ENCODE measurements at places on chromosomes 5 and 9.

- DNase-seq, result peak; percentile 9
These were observed 159.6 kb upstream of the TBCA start for GRCh38 chr5:77935506-77936364.

DNA sequence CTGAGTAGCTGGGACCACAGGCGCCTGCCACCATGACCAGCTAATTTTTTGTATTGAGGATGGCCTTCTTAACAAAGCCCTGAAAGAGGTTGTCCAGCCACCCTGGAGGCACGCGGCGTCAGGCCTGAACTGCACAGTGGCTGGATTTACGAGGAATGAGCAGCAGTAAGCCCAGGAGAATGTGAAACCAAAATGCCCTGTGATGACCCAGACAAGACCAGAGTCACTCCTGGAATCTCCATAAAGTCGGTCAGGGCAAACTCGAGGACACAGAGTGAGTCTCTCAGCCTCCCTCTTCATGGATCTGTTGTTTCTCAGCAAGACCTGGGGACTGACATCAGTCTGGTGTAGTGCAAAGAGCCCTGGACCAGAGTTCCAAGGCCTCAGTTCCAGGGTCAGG, 53.2 kb upstream of the C5orf58 start:
- DNase-seq, result no peak

DNA sequence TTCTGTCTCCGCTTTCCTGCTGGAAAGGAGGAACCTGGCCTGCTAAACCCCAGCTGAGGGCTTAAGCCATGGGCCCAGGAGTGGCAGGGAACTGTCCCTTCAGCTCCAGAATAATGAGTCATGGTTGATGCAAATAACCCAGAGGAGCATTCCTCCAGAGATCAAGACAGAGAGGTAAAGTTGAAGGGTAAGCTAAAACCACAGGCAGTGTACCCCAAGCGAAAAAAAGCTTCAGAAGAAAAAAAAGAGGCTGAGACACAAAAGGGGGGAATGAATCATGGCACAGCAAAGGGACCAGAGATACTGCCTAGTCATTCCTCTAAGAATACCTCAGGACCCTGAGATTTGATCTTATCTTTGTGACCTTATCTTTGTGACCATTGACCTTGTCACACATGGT, 199.5 kb upstream of the TAS2R1 start:
- DNase-seq, result no peak

- no peak for DNase-seq
These were observed 492.2 kb downstream of the NR2F1-AS1 start for GRCh38 chr5:93088592-93089389.

DNA sequence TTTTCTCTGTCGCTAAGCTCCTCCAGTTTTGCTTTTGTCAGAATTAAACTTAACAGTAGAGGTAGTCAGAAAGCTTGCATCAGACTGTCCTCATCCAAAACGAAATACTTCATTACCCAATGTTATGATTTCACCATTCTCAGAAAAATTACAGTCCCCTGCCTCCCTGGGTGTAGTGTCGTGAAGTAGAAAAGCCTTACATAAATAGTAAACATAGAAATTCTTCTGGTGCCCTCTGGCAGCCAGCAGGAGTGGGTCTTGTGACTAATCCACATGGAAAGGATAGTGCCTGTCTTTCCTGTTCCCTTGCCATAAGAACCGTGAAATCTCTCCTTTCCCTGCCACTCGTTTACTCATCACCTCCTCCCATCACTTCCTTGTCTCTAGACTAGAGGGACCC, 230.6 kb downstream of the GNA14 start:
- DNase-seq, result no peak

- peak; percentile 80 for DNase-seq
These were observed 39.6 kb downstream of the SFXN1 start for GRCh38 chr5:175517824-175518450.

DNA sequence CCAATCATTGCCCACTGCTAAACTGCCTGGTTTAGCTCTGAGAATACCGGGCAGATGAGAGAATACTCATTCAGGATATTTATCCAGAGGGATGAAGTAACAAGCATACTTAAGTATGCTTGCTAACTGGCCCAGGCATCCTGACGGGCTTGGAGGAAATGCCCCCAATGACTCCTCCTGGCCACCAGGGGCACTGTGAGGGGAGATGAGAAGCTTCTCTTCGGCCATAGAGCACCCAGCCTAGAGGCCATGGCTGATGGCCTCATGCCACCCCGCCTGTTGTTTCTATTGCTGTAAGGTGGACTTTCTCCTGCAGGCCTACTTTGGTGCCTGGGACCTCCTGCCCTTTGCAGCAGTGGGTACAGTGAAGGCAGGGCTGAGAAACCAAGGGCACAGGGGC, 134.5 kb upstream of the FSTL4 start:
- DNase-seq, result peak; percentile 10

DNA sequence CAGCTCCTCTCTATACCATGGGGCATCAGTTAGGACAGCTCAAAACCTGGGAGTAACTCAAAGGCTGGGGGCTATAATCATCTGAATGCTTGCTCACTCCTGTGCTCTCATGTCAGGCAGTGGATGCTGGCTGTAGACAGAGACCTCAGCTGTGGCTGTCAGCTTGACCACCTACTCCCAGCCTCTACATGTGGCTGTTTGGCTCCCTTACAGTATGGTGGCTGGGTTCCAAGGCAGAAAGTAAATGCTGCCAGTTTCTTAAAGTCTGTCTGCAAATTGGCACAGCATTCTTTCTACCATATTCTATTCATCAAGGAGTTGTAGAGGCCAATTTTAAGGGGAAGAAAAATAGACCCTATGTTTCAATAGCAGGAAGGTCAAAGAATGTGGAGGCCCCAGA, 66.9 kb downstream of the TMC1 start:
- DNase-seq, result no peak

- no peak for DNase-seq
These were observed 31.2 kb downstream of the AMBP start for GRCh38 chr9:114046875-114047274.

DNA sequence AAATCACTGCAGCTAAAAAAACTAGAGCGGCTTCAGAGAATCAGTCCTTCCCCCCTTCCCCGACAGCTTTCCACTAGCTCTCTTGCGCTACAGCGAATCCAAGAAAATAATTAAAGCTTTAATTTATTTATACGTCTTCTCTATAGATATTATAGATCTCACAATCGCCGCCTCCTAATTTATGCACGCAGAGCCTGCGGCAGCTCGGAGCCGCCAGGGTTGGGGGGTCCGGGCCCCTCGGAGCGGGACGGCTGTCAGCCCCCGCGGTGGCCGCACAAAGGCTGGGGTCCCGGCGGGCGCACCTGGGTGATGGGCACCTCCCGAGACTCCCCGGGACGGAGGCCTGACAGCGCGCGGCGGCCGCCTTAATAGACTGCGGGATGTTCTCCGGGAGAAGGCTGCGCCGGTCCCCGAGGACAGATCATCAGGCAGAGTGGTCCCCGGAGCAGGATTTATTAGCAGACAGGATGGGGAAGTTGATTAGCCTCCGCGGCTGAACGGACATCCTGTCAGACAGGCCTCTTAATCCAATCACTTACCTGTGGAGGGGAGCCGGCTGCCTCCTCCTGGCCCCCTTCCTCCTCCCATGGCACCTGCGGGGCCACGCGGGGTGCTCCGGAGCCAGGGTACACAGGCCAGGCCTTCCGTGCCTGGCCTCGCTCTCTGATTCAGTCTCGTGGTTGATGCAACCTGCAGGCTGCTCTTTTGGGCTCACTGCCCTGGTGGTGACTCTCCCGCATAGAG, 166.8 kb downstream of the MELK start:
- DNase-seq, result no peak

DNA sequence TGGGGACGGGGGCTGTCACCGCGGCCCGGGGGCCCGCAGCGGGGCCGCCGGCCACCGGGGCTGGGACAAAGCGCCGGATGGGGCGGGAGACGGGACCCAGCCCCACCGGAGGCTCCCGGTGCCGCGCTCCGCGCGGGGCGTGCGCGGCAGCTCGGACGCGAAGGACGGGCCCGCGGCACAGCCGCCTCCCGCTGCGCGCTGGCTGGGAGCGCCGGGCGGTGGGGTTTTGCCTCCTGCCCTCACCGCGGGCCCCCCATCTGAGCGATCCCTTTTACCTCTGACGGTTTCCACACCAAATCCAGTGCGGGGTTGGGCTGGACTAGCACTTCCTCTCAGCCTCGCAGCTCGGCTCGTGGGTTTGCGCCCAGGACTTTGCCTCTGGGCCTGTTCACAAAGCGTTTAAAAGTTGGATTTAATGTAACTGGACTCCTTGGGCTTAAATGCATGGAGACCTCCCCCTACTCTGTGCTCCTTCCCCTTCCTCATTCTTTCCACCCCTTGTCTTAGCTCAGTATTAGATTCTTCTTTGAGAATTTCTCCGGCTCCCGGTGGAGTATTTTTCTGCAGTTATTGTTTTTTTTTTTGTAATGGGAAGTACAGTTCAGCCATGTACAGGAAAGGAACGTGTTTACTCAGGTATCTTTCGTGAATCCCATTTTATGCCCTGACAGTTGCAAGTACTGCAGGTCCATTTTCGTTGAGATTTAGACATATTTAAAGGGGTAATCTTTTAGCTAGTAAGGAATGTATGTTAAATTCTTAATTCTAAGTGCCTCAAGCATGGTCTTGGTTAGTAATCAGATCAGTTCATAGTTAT, 691 bp downstream of the FCHO2 start:
- DNase-seq, result no peak

DNA sequence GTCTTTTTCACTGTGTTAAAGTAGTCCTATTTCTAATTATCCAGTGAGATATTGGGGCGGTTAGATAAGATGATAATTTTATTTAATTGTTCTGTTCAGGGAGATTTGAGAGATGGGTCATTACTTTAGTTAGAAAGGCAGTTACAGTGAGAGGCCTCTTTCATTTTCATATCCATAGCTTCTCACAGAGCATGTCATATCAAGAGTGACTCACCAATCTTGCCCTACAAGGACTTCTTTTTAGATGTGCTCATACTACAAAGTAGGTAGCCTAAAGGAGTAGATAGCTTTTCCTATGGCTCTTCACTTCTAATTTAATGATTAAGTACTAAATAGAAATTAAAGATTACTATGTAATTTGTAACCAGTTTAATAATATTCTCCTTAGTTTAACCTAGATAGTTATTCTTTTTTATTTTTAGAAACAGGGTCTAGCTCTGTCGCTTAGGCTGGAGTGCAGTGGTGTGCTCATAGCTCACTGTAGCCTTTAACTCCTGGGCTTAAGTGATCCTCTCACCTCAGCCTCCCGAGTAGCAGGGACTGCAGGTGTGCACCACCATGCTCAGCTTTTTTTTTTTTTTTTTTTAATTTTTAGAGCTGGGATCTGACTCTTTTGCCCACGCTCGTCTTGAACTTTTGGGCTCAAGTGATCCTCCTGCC, 71.0 kb downstream of the FER start:
- no peak for DNase-seq

GRCh38 chr9:136686794-136687711, at the start of gene AGPAT2:
TSS of gene AGPAT2 (minus strand) at chr9:136687457. CDS start at chr9:136687357, 100 bp downstream.
- DNase-seq, result peak; percentile 66

- no peak for DNase-seq
These were observed 86.0 kb downstream of the NREP start for GRCh38 chr5:111670826-111671492.

DNA sequence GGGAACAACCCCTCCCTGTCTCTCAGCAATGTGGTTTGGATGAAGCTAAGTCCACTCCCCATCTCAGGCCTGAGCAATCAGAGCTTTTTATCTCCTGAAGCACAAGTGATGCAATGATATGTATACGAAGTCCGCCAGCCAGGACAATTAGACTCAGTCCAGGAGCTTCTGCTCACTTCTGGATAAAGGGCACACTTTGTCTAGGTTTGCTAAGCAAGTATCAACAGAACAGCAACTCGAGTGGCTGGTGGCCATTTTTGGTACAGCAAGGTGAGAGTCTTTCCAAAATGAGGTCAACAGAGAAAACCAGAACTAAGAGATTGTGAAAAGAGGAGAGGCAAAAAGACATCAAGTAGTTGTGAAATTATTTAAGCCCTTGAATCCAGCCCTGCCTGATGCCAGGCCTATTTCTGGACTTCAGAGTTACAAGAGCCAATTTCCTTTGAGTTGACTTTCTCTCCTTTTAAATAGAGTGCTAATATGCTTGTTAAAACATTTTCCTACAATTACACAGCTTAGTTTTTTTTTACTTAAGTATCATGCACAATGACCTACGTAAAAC, 8.2 kb downstream of the NDUFA8 start:
- no peak for DNase-seq

- DNase-seq, result no peak
These were observed 30.6 kb upstream of the TRIM32 start for GRCh38 chr9:116656501-116656971.

DNA sequence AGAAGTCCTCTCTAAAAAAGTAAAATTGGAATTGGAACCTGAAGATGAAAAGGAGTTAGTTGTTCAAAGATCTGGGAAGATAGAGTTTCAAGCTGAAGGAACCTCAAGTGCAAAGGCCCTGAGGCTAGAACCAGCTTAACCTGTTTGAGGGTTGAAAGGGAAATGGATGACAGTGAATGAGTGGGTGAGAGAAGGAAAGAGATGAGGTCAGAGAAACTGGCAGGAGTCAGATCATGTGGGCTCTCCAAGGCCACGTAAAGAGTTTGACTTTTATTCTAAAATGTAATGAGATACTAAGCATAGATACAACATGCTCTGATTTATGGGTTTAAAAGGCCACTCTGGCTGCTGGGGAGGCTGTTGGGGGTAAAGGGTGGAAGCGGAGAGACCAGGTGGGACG, 2.5 kb upstream of the RAD23B start:
- no peak for DNase-seq

- DNase-seq, result peak; percentile 56
These were observed 524 bp downstream of the PRR7 start for GRCh38 chr5:177447066-177447610.

- no peak for DNase-seq
These were observed 33.0 kb downstream of the SSBP2 start for GRCh38 chr5:81717860-81718259.

- peak; percentile 30 for DNase-seq
These were observed 1.7 kb downstream of the SMIM3 start for GRCh38 chr5:150780187-150780692.

- no peak for DNase-seq
These were observed 152.8 kb upstream of the DAP start for GRCh38 chr5:10913841-10914240.

DNA sequence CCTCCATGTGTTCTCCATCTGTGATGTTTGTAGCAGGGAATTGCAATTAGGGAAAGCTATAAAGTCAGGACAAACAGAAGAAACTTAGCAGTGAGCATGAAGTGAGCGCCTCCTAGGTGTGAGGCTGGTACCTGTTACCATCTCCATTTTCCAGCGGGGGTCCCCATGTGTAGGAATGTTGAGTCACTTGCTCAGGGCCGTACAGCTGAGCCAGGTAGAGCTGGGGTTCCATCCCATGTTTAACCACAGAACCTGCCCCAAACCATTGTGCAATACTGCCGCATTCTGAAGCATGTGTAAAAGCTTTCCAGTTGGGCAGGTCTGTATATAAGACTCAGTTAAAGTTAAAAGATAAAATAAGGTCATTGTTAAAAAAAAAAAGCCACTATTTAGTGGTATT, 62.7 kb downstream of the NDFIP1 start:
- DNase-seq, result no peak

DNA sequence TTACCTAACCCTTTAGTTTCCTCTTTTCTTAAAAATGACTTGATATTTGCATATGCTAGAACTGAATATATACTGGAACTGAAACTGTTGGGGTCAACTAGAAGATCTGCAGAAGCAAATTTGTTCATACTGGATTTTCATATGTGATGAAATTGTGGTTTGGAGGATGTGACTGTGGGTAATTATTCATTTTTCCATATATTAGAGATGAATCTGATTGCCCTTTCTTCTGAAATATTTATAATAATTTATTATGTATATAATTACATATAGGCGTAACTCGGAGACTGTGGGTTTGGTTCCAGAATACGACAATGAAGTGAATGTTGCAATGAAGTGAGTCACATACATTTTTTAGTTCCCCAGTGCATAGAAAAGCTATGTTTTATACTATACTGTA, 149.1 kb downstream of the ATP10B start:
- no peak for DNase-seq
